Caudate nucleus (tissue), 63 donors: ENCODE measurements at places on chromosomes 7 and 10.

- DNase-seq = no peak
Observed at GRCh38 chr7:96479015-96479645, 157.2 kb upstream of the SLC25A13 start.

DNA sequence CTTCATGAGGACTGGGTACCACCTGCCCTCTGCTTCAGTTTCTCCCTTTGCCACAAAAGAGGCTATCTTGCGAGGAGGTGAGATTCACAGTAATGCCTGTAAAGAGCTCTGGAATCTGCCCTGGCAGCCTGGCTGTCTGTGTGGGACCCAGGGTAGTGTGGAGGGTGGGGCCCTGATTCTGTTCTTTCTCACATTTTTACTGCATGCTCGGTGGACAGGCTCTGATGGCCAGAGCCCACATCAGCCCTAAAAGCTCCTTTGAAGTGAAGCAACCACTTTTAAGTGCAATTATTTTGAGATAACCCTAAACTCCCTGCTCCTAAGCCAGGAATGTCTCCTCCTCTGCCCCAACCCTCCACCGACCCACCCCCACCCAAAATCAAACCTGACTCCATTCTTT is 92.1 kb upstream of the PODXL start:
- no peak for DNase-seq

DNA sequence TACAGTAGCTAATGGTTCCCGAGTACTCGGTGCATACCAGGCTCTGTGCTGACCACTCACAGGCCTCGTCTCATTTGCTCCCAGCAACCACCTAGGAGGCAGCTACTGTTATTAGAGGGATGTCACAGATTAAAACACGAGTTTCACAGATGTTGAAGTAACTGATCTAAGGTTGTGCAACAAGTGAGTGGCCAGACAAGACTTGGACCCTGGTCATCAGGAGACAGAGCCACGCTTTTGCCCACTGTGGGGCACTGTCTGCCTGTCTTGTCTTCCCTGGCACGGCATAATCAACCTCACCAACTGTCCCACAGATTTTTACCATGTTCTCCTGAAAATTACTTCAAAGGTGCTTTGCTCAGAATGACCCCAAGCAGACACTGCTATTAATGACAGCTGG is 111.6 kb upstream of the HABP2 start:
- no peak for DNase-seq

GRCh38 chr10:50322077-50322476 is 70.8 kb upstream of the ASAH2 start:
- DNase-seq = no peak

- DNase-seq = no peak
Observed at GRCh38 chr7:64733550-64734240, 60.5 kb upstream of the ZNF138 start.

DNA sequence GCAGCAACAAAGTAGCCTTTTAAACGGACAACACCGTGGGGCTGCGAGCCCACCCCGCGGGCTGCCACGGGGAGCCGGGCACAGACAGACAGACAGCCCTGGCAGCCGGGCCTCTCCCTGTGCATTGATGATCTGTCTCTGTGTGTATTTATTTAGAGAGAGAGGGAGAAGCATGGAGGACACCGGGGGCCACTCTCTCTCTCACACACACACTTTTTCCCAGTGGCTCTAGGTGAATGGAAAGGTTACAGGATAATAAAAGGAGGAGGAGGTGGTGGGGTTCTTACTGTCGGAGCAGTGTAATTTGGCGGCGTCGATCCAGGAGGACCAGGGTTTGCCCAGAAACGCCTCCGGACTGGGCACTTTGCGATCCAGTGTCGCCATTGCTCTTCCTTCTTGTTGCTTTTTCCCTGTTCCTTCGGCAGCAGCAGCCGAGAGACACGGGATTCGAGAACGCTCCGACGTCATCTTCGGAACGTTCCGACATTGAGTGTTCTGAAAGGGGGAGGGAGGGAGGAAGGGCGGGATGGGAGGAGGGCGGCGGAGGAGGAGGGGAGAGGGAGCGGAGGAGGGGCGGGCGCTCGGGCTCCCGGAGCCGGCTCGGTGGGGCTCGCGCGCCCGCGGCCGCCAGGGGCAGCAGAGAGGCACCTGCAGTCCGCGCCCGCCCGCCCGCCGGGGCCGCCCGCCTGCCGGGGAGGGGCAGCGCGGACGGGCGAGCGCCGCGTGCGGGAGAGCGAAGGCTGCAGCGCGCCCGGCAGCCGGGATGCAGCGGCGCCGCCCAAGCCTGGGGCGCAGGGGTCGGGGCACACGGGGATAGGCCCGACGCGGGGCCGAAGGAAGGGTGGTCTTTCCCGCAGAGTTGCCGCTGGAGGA is at the start of gene ATXN7L1:
ATXN7L1 (minus strand) TSS at position 509 of the 873 bp plus-strand sequence; CDS start at position 468, 41 bp downstream.
- peak; percentile 93 for DNase-seq

DNA sequence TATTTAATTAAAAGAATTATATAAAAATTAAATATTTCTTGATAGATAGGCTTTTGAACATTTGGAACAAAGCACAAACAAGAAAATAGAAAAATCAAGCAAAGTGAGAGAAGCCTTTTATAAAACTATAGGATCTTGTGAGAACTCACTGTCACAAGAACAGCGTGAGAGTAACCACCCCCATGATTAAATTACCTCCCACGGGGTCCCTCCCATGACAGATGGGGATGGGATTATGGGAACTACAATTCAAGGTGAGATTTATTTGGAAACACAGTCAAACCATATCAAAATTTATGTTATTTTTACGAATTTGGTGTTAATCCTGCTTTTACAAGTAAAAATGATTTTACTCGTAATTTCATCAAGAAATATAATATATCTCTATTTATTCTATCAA is 1136.1 kb upstream of the POT1 start:
- no peak for DNase-seq

GRCh38 chr10:25028711-25029110 is 12.3 kb downstream of the THNSL1 start:
- DNase-seq = no peak

DNA sequence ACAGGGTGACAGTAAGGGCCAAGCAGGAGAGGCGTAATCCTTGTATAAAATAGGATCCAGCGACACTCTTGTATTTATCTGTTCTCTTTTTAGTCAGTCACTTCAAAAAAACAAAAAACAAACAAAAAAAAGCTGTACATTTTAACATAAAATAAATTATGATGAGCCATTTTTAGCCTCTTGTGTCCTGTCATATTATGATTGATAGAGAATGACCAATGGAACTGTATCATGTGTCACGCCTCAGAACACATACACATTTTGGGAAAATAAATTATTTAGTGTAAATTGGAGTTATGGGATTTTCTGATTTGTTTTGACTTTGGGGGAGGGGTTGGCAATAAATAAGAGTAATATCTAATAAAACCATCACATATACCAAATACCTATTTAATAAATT is 79.3 kb upstream of the SAMD8 start:
- DNase-seq = no peak

GRCh38 chr10:10125676-10126075 is 892.0 kb upstream of the CELF2 start:
- no peak for DNase-seq

- no peak for DNase-seq
Observed at GRCh38 chr7:50939021-50939420, 156.3 kb upstream of the GRB10 start.

DNA sequence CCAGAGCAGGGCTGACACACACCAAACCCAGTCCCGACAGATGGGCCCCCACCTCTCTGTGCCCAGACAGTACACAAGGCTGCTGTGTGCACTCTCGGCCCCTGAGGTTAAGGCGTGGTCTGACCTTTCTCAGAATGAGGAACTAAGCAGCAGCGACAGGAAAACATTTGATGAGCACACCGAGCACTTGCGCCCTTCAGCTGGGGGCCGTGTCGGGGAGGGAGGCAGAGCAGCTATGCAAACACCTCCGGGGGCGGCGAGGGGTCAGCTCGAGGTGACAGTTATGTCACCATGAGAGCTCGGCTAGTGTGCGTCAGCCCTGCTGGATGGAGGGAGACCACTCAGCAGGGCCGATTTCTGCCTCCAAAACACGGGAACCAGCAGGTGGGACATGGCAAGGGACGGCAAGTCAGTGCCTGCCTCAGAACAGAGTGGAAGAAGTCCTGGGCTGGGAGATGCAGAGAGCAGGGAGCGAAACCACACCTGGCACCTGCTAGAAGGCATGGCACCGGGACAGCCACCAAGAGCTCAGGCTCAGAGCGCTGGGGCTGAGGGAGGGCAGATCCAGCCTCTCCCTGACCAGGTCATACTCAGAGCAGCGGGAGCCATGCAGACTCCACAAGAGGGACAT is 57.4 kb downstream of the CHST15 start:
- no peak for DNase-seq

GRCh38 chr10:73893426-73893825 is 17.5 kb upstream of the PLAU start:
- no peak for DNase-seq

DNA sequence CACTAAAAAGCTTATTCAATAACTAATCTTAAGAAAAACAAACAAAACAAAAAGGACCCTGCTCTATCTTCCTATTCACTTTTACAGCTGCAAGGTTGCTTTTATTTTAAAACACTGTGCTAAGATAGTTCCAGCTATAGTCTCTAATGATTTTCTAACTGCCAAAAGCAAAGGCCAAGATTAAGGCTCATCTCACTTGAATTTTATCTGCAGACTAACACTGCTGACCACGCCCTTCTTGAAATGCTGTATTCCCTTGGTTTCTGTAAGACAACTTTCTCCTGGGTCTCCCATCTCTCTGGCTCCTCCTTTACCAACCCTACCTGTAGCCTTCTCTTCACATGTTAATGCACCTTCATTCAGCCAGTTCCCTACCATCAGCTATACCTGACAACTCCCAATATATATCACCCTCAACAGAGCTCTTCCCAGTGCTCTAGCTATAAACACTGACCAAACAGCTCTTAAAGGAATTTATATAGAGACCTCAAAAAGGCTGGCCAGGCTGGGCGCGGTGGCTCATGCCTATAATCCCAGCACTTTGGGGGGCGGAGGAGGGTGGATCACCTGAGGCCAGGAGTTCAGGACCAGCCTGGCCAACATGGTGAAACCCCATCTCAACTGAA is 11.7 kb downstream of the SRPK2 start:
- DNase-seq = no peak

GRCh38 chr10:72270607-72271281 is 3.0 kb upstream of the DDIT4 start:
- DNase-seq = no peak

DNA sequence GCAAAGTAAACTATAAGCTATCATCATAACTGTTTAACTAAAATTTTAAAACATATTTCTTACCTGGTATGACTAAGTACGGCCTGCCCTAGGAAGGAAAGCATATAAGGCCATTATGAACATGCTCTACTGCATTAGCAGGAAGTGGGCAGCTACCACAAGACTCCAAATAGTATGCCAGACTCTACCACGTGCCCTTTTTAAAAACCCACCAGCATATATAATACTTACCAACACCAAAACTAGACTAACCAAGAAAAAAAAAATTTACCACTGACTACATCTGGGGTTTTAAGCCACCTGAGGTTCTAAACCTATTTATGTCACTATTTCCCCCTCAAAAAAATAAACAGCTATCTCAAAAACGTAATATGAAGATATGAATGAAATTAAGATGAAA is 30.1 kb downstream of the NUDCD3 start:
- DNase-seq = no peak

- DNase-seq = no peak
Observed at GRCh38 chr7:16028103-16028502, 341.6 kb upstream of the MEOX2 start.

GRCh38 chr7:106243893-106244292 is 40.9 kb downstream of the NAMPT start:
- DNase-seq = no peak

- DNase-seq = no peak
Observed at GRCh38 chr7:122307228-122307621, 2.7 kb upstream of the FEZF1 start.

DNA sequence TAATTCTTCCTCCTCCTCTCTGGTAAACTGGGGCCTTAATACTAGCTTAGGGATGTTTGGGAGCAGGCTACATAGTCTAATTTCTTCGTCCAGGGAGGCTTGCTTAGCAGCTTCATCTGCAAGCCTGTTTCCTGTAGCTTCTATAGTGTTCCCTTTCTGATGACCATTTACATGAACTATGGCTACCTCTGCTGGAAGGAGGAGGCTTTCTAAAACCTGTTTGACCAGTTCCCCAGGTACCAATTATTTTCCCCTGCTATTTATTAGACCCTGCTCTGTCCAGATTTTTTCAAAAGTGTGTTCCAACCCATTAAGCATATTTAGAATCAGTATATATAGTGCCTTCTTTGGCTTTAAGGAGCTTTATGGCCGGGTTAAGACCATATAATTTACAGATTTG is 38.8 kb upstream of the DNAH11 start:
- DNase-seq = no peak

GRCh38 chr7:107207459-107207858 is 38.7 kb downstream of the HBP1 start:
- no peak for DNase-seq

DNA sequence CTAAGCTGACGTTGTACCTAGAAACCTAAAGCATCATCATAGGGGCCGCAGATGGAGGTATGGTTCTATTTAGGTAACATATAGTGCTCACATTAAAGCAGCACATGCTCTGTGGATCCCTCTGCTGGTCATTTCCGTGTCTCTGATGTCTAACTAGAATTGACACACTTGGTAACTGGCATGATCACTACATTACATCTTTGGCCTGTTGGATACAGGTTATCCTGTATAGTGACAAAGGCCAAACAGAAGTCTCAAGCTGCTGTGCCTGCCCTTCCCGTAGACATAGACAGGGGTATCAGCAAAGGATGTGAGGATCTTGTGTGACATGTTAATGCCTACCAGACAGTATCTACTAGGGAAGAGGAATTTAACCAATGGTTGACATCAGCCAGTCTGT is 51.2 kb downstream of the KIF5B start:
- no peak for DNase-seq

- DNase-seq = peak; percentile 18
Observed at GRCh38 chr7:47266131-47266706, 315.7 kb downstream of the TNS3 start.

- DNase-seq = no peak
Observed at GRCh38 chr7:91306266-91306665, 42.0 kb downstream of the FZD1 start.

DNA sequence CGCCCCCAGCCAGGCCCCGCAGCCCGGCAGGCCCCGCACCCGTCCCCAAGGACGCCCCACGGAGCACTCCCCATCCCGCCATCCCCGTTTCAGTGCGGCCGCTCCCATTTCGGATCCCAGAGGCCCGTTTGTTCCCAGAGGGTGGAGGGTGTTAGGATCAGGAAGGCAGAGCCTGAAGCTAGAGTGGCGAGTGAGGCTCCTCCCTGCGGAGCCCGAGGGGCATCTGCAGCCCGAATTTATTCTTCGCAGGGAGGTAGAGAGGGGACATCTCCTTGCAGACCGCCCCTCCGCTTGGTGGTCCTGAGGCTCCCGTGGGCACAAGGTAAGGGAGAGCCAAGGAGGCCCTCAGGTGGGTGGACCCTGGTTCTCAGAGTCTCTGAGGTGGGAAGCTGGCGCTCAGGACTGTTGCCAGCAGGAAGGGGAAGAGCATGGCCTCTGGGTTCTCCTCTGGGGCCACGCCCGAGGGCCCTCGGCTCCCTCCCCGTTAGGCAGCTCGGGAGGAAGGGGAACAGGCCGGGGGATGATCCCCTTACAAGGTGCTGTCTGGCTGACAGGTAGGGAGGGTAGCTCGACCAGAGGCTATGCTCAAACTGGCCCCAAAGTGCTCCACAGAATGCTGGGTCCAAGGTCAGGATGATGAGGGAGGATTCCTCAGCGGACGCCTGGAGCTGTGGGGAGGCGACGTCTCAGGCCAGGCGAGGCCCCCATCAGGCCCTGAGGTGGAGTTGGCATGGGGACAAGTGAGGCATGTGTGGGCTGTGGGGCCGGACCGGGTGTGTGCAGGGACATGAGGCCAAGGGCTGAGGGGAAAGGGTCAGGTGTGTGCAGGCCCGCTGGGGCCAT is 17.4 kb downstream of the POLL start:
- DNase-seq = no peak
